ENCODE measurements at places on chromosomes 7 and 10. TPM values are rescaled to one million over a fixed set of nuclear protein-coding genes. Genes with fewer than 3 reads are reported as not detected.

The PPP1R17 gene
- total RNA-seq: not detected

The GPR85 gene
- total RNA-seq: 5.9 TPM

The CRPPA gene
- total RNA-seq: 1.9 TPM

The HOXA6 gene
- 1.5 TPM for total RNA-seq

The CFAP70 gene
- total RNA-seq: 0.51 TPM

The ARMC3 gene
- total RNA-seq: not detected

- no peak for DNase-seq
Measured at GRCh38 chr7:139730746-139731612, 46.8 kb downstream of the HIPK2 start.

GRCh38 chr10:4535521-4535920, 290.5 kb upstream of the AKR1E2 start:
- no peak for DNase-seq

DNA sequence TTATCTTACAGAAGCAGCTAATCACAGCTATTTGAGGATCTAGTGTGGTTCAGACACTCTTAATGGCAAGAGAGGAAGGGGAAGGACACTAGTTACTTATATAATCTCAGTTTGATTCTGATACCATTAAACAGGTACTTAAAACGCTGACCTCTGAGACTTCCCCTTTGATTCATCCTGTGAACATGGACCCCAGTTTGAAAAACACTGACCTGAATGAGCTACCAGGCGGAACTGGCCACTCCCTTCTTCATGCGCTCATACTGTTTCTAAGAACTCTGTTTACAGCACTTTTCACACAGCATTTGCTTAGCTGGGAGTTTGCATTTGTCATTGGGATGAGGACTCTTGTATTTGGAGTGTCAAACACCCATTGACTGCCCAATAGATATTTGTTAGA, 45.7 kb downstream of the BEND7 start:
- no peak for DNase-seq

- DNase-seq: peak; percentile 77
Measured at GRCh38 chr7:90211391-90212148, at the start of gene STEAP2. TSS of gene STEAP2 (plus strand) at chr7:90211740. CDS start at chr7:90225083, 13,343 bp downstream.

- DNase-seq: no peak
Measured at GRCh38 chr10:24208661-24209431, at the start of gene KIAA1217. TSS of gene KIAA1217 (plus strand) at chr10:24209138. CDS start at chr10:24209194, 56 bp downstream.

DNA sequence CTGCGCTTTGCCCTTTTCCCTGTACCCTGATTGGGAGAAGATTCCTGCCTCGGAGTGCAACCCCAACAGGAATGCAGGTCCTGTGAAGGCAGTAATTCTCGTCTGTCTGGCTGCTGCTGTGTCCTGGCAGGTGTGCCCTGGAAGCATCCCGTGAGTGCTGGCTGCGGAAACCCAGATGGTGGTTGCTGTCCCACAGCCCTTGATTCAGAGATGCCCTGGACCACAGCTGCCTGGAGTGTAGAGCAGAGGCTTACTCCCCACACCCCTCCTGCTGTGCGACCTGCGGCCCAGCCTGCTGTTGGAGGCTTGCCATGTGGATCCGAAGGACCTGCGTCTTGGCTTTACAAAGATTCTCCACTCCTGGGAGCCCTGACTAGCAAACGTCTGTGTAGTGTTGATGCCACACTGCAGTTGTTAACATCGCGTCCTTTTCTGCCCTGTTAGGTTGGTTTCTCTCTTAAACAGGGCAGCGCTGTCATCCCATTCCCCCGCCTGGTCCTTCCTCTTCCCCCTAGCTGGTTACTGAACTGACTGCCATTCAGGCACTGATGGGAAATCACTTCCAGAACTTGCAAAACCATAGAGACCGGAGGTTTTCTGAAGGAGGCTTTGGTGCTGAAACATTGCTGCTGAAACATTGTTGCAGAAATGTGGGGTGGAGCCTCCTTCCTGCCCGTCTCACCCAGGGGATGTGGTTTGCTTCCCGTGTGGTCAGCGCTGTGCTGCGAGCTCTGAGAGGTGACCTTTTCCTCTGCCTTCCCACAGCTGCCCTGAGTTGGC, 53.3 kb downstream of the DNAJB6 start:
- peak; percentile 62 for DNase-seq

DNA sequence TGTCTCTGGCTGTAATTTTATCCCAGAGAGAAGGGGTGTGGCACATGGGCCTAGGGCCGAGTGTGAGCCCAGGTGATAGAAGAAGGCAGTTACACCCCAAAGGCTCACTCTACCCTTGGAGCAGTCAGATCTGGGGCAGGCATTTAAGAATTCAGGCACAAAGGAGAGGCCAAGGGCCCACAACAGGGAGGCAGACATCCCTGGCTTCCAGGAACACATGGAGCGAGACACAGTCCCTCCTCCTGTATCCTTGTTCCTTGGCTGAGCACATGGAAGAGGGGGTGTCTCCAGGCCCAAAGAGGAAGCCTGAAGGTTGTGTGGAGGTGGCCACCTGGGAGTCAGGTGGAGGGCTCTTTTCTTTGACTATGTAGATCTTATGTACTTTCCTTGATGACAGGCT, 286.2 kb downstream of the RPS24 start:
- no peak for DNase-seq

DNA sequence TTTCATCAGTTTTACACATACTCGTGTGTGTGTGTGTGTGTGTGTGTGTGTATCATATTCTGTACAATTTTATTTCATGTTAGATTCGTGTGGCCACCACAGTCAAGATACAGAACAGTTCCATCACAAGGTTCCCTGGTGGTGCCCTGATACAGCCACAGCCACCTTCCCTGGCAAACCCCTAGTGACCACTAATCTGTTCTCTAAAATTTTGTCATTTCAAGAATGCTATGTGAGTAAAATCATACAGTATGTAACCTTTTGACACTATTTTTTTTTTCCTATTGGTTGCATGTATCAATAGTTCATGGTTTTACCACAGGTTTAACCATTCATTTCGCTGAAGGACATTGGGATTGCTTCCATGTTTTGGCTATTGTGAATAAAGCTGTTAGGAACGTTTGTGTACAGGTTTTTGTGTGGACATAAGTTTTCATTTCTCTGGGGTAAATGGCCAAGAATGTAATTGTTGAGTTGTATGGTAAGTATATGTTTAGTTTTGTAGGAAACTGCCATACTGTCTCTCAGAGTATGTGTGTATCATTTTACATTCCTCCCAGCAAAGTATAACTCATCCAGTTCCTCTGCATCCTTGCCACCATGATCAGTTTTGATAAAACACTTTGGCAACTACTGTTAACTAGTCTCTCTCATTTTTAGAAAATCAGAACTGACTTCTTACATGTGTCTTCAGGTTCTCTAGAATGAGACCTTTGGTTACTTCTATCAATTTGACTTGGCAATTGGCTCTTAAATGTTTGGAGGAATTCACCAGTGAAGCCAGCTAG, 20.6 kb downstream of the KLHDC10 start:
- DNase-seq: no peak

GRCh38 chr10:78260680-78261079, 227.0 kb downstream of the RPS24 start:
- DNase-seq: no peak

DNA sequence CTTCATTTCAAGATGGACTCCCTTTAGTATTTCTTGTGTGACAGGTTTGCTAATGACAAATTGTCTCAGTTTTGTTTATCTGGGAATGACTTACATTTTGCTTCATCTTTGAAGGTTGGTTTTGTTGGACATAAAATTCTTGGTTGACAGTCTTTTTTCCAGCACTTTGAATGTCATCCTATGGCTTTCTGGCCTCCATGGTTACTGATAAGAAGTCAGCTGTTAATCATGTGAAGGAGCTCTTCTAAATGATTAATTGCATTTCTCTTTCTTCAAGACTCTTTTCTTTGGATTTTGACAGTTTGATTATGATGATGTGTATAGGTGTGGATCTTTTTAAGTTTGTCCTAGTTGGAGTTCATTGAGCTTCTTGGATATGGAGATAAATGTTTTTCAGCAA, 26.9 kb upstream of the HHEX start:
- DNase-seq: no peak

- no peak for DNase-seq
Measured at GRCh38 chr7:81301815-81302214, 383.0 kb upstream of the SEMA3C start.

GRCh38 chr10:45375716-45376231, 1.8 kb downstream of the ALOX5 start:
- no peak for DNase-seq

DNA sequence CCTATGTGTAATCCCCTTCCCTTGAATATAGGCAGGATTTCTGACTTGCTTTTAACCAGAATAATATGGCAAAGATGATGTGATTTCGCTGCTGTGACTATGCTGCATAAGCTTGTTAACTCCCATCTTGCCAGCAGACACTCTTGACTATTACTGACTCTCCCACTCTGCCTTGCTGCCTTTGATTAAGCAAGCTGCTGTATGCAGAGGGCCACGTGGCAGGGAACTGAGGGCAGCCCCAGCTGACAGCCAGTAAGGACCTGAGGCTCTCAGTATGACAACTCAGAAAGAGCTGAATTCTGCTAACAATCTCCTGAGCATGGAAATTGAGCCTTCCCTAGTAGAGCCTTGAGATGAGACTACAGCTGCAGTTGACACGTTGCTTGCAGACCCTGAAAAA, 279.4 kb upstream of the CACNA2D1 start:
- DNase-seq: peak; percentile 24

DNA sequence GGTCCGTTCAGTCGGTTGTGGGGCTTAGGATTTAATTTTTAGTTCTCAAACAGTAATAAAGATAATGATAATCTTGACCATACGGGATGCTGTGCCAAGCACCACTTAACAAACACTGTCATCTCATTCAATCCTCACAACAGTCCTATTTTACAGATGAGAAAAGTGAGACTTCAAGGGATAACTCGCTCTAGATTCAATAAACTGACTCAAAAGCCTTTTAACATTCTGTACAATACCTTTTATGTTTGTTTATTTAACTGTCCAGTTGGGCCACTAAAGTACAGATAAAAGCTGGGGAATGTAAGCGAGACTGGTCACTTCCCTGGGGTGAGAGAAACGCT, 437 bp upstream of the CFAP69 start:
- no peak for DNase-seq

GRCh38 chr10:72186258-72186981, 29.4 kb upstream of the ANAPC16 start:
- DNase-seq: peak; percentile 8

DNA sequence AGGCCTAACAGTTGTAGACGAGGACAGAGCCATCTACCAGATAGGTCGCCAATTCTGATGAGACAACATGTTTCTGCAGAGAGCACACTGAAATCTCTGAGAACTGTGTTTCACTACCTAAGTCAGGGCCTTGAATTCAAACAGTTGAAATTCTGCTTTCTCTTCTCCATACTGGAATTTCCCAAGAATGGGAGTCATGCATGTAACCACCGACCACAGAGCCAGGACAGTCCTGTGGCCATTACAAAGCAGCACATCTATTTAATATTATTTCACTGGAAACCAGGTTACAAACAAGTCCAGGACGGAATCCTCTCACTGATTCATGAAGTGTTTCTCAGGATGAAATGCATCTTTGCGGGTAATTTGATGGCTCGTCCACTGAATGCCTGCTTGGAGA, 62.0 kb upstream of the ST8SIA6 start:
- no peak for DNase-seq
